ENCODE measurements at places on chromosomes 2 and 18. TPM values are rescaled to one million over a fixed set of nuclear protein-coding genes. Genes with fewer than 3 reads are reported as not detected.

GPR17 gene
- 36.6 TPM for total RNA-seq

UGT1A4 gene
- total RNA-seq = not detected

PJVK gene
- total RNA-seq = 7.9 TPM

IL1F10 gene
- not detected for total RNA-seq

OSGEPL1 gene
- 21.3 TPM for total RNA-seq

ALK gene
- total RNA-seq = 12.4 TPM

RTP5 gene
- total RNA-seq = 5.3 TPM

SETBP1 gene
- 39.8 TPM for total RNA-seq

CCDC74B gene
- total RNA-seq = 17.6 TPM

PTGR3 gene
- 14.3 TPM for total RNA-seq

C18orf63 gene
- total RNA-seq = not detected

ADRA2B gene
- 0.79 TPM for total RNA-seq

ATP6V1C2 gene
- total RNA-seq = 0.77 TPM

MYOM1 gene
- total RNA-seq = 9.2 TPM

MOB4 gene
- 69.2 TPM for total RNA-seq

ANKRD30B gene
- total RNA-seq = 0.20 TPM

NEURL3 gene
- 0.28 TPM for total RNA-seq

SERPINB7 gene
- not detected for total RNA-seq

PRKAG3 gene
- total RNA-seq = 0.06 TPM

RAB27B gene
- total RNA-seq = 71.8 TPM

RPRM gene
- 21.8 TPM for total RNA-seq

KCNG2 gene
- total RNA-seq = 1.4 TPM

SFT2D3 gene
- 9.8 TPM for total RNA-seq

SATB2 gene
- total RNA-seq = 8.2 TPM

IKZF2 gene
- 13.9 TPM for total RNA-seq

SLC39A6 gene
- 121 TPM for total RNA-seq

CDKL4 gene
- 9.1 TPM for total RNA-seq

CXCR2 gene
- total RNA-seq = 3.3 TPM

GALNT5 gene
- 7.6 TPM for total RNA-seq

CPO gene
- 0.40 TPM for total RNA-seq

FEV gene
- not detected for total RNA-seq

EFR3B gene
- 14.4 TPM for total RNA-seq

GYPC gene
- total RNA-seq = 114 TPM

MC5R gene
- total RNA-seq = 0.30 TPM

Measured in spinal cord (tissue), 10 donors.